ENCODE measurements at places on chromosomes 2 and 18.

DNA sequence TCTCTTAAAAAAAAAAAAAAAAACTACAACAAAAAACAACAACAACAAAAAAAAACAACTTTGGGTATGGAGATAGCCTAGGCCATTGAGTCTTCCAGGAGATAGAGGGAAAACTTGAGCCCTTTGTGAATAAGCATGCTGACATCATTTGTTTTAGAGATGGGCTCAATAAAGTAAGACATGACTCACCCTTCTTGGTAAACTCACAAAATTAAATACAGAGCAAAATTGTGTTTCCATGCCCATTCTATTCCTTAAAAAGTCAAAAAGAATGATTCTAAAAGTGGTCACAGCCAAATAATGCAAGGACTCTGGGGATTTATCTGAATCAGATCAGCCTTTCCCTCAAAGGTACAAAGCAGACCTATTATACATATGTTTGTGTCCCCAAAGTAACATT lies 117.4 kb downstream of the ETAA1 start:
- no peak for DNase-seq

GRCh38 chr2:2873450-2873811 lies 504.2 kb downstream of the EIPR1 start:
- no peak for DNase-seq

DNA sequence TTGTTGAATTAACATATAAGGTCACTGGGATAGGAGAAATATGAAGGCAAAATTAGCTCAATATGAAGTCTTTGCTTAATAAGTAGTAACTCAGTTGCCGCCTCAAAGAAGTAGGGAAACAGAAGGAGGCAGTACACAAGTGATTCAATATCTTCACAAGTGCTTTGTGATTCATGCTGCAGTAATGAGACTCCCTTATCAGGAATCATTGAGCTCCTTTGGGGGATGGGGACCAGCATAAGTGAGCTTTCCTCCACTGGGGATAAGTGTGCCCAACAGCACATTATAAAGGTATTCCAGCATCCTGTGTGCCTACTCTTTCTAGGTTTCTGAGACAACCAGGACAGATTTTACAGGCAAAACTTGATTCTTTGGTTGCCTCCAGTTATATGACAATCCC lies 323.4 kb upstream of the UBE2E3 start:
- no peak for DNase-seq

- peak; percentile 40 for DNase-seq
Measured at GRCh38 chr18:35241448-35241804, 592 bp downstream of the ZNF397 start.

- DNase-seq, result no peak
Measured at GRCh38 chr2:28470759-28471158, 25.1 kb upstream of the PLB1 start.

DNA sequence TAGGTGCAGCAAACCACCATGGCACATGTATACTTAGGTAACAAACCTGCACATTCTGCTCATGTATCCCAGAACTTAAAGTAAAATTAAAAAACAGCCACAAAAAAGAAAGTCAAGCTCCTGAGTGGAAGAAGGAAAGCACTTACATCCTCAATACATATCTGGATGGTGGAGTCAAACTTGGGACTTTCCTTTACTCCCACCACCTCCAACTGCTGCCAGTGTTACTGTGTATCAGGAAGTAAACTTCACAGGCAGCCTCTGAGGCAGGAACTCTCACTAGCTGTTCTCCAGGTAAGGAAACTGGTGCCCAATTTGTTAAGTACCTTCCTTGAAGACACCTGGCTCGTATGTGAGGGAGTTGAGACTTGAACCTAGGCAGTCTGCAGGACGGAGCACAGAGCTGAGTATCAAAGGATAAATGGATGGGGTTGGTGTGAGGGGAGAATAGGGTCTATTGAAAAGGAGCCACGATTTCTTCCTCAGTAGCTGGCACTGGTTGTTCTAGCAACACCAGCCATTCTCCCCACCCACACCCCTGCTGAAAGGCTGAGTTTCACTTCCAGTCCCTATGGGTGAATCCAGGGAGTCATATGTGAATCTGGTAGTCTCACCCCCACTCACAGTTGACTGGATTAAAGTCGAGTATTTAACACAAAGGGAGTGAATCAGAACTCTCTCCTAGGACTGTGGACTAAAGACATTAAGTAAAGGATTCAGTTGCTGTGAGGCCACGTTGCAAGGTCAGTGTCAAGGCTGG lies 50.0 kb upstream of the GPR39 start:
- no peak for DNase-seq

DNA sequence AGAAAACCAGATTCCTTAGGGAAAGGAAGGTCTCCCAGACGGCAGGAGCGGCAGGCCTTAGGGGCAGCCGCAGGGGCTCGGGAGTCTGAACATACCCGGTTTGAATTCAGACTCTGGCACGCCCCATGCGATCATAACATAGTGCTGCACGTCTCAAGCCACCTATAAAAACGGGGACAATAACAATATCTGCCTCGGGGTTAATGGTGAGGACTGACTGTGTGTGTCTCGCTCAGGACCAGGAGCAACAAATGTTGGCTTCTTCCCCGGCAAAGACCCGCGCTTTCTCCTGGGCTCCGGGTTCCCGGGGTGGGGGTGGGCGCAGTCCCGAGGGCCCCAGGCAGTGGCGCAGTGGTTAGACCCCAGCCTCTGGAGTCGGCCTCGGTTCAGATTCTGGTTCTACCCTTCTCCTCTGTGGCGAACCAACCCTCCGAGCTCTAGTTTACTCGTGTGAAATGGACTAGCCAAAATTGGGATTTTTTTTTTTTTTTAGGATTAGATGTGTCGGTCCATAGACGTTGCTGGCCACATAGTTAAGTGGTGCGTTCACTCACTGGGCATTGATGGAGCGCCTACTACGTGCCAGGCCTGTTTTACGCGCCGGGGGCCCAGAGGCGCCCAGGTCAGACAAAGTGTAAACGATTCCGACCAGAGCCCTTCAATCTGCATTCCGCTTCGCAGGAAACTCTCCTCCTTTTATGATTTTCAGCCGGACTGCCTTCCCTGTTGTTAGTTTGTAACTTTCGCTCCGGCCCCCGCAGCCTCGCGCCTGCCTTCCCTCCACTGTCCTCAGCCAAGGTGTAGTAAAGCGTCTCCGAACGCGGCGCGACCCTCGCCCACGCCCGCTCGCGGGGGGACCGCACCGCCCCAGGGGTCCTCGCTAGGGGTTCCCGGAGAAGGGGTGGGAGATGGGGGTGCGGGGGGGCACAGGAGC lies 820 bp upstream of the SH3BP4 start:
- peak; percentile 20 for DNase-seq

- DNase-seq, result no peak
Measured at GRCh38 chr2:123448801-123449200, 576.3 kb upstream of the CNTNAP5 start.

GRCh38 chr2:172999641-173000386 lies 75.8 kb upstream of the MAP3K20 start:
- DNase-seq, result no peak

DNA sequence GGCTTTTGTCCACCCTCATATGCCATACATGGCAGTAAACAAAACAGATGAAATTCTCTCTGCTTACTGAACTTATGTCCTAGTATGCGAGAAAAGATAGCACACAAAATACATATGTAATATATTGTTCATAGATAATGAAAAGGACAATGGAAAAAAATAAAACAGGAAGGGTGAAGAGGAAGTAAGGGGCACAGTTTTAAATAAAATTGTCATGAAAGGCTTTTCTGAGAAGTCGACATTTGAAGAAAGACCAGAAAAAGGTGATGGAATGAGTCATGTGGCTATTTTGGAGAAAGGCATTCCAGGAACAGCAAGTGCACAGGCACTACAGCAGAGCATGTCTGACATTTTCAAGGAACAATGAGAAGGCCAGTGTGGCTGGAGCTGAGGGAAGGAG lies 56.4 kb downstream of the KCNH7 start:
- no peak for DNase-seq

DNA sequence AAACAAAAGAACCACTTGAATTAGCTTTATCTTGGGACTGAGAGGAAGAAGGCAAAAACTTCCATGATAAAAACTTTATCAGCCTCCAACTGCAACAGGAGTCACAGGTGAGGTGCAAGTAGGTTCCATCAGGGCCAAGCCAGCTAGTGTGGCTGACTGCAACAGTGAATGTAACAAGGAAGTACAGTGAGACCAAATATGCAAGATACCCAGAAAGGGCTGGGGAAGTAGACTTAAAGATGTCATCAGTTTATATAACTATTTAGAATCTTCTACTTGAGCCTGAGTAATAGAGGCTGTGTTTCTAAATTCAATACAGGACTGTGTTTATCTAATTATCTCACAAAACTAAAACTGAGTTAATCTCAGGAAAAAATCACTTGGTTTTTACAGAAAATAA lies 14.8 kb downstream of the PLEKHM3 start:
- peak; percentile 19 for DNase-seq

GRCh38 chr2:70344195-70344594 lies 42.3 kb upstream of the FAM136A start:
- no peak for DNase-seq

- DNase-seq, result peak; percentile 57
Measured at GRCh38 chr18:23828426-23828825, 139.2 kb downstream of the LAMA3 start.

DNA sequence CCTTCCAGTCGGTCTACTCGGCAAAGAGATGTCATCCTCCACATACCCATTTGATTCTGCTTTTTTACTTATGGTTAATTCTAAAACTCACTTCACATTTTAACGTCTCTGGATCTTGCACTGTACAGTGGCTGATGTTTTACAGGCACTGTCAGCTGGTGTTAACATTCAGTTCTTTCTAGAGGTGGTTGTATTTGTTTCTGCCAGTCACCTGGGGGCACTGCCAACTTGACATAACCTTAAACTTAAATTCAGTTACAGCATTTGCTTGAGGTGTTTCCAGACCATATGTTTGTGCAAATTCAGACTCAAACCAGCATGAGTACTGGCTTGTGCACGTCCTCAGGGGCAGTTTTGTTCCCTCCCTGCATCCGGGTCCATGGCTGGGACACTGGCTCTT lies 5.3 kb upstream of the TMEM185B start:
- DNase-seq, result no peak

DNA sequence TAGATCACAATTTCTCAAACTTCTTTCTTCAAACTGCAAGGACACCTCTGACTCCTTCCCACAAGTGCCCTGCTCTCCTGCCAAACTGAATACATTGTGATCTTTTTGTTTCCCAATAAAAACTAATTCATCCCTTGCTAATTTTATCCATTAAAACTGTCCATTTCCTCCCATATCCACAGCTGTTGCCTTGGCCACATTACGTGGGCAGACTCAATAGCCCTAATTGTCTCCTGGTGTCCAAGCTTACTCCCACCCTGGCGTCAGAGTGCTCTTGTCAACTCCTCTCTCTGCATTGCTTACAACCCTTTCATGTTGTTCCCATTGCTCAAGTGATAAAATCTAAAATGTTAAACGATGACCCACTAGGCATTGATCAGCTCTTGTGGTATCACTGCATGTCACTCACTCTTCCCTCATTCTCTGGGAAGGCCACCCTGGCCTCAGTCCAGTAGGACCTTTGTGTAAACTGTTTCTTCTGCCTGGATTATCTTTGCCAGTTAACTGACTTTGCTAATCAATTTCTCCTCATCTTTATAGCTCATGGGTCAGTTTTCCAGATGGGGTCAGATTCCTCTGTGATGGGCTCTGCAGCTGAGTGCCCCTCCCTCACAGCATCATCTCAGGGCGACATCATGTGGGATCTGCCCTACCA lies 525.0 kb downstream of the SLC4A3 start:
- DNase-seq, result no peak

- no peak for DNase-seq
Measured at GRCh38 chr18:32251466-32251865, 61.6 kb downstream of the MEP1B start.

DNA sequence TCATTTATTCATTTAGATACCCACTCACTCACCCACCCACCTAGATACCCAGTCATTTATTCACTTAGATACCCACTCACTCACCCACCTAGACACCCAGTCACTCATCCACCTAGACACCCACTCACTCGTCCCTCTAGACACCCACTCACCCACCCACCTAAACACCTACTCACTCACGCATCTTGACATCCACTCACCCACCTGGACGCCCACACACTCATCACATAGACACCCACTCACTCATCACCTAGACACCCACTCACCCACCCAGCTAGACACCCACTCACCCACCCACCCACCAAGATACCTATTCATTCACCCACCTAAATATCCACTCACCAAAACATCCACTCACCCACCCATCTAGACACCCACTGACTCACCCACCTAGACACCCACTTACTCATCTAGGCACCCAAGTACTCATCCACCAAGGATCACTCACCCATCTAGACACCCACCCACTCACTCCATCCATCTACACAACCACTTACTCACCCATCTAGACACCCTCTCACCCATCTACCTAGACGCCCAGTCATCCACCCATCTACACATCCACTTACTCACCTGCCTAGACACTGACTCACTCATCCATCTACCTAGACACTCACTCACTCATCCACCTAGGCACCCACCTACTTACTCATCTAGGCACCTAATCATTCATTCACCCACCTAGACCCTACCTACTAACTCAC lies 723.7 kb upstream of the RAB6C start:
- DNase-seq, result no peak

DNA sequence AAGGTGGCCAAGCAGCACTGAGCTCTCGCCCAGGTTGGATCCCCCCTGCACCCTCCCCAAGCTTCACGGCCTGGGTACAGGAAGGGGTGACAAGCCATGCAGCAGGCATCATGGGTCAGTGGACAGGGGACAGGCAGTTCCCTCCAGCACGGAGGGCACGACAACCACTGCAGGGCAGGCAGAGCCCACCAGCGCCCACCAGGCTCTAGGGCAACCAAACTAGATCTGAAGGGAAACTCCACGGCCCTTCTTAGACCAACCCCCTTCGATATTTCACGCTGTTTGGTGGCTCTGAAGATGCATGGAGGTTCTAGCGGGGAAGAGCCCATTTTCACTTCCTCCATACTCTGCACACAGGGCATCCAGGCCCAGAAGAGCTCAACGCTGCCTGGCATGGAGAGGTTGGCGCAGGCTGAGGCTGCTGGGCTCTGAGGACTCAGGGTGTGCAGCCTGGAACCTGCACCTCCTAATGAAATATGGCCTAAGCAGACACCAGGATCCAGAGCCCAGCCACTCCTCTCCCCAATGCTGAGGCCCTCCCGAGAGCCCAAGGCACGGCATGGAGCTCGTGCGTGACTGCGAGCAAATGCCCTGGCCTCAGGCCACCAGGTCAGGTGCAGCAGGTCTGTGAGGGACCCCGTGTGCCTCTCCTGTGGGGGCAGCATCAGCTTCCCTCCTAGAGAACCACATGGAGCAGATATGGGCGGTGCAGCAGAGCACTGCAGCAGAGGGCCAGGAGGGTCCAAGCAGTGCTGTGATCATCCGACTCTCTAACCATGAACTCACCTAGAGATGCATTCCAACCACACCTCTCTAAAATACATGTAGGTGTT lies 8.7 kb upstream of the MTERF4 start:
- DNase-seq, result no peak

- DNase-seq, result no peak
Measured at GRCh38 chr2:149612122-149612521, 24.5 kb upstream of the MMADHC start.

GRCh38 chr2:8116661-8117060 lies 565.2 kb upstream of the ID2 start:
- DNase-seq, result no peak

DNA sequence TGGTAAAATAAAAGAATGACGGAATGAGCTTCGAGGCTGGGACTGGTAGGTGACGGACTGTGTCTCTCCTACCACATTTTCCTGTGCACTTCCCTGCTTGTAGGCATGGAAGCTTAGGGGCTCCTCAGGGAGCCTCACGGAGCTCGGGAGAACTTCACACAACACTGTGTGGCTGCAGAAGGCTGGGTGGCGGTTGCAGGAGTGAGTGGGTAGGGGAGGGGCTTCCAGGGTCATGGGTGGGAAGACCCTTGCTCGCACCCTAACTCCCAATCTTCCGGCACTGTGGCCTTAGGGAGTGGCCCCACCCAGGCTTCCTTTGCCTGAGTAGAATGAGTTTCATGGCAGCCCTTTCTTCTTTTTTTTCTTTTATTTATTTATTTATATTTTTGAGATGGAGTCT lies 128.6 kb downstream of the INHBB start:
- DNase-seq, result no peak
